Spinal cord (tissue), 10 donors: ENCODE measurements at places on chromosomes 1 and 21. TPM values are rescaled to one million over a fixed set of nuclear protein-coding genes. Genes with fewer than 3 reads are reported as not detected.

- DNase-seq = no peak
These were observed 75.1 kb upstream of the PGBD5 start for GRCh38 chr1:230501242-230501641.

- DNase-seq = no peak
These were observed 451 bp downstream of the ADAMTSL4 start for GRCh38 chr1:150549496-150550221.

- DNase-seq = no peak
These were observed 347.4 kb upstream of the B3GALT2 start for GRCh38 chr1:193533853-193534252.

DNA sequence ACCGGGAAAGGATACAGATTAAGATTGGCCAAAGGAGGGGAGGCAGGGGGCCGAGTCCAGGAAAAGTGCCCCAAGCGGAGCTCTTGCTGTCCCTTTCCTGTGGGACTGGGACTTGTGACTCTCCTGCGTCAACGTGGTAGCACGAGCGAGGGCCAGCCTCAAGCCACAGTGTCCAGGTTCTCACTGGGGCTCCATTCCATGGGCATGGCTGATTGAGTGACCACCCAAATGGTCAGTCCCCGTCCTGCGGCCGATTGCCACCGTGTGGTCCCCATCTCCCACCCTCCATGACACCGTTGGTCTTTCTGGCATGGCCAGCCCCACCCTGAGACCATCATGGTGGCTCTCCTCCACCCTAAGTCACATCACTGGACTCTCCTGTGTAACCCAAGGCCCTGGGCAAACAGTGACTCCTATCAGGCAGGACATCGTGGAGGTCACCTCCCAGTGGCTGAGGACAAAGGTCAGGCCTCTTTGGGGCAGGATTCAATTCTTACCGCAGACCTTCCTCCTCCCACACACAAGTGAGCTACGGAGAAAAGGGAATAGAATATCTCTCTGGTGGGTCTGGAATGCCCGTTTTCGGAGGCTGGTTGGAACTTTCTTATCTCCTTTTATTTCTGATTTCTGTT, 8.9 kb upstream of the C1orf174 start:
- DNase-seq = no peak

- DNase-seq = no peak
These were observed 35.5 kb downstream of the HSD3B1 start for GRCh38 chr1:119542492-119542946.

GRCh38 chr21:36080386-36080785, 10.6 kb downstream of the CBR1 start:
- DNase-seq = no peak

GRCh38 chr1:50522691-50523342, 99.6 kb upstream of the DMRTA2 start:
- DNase-seq = no peak

- no peak for DNase-seq
These were observed 15.4 kb upstream of the PTTG1IP start for GRCh38 chr21:44888581-44889550.

- DNase-seq = no peak
These were observed 27.6 kb upstream of the SIPA1L2 start for GRCh38 chr1:232657426-232658005.

GRCh38 chr1:170494369-170494768, 37.6 kb upstream of the GORAB start:
- no peak for DNase-seq

- DNase-seq = no peak
These were observed 89.7 kb upstream of the RGS1 start for GRCh38 chr1:192485692-192486436.

DNA sequence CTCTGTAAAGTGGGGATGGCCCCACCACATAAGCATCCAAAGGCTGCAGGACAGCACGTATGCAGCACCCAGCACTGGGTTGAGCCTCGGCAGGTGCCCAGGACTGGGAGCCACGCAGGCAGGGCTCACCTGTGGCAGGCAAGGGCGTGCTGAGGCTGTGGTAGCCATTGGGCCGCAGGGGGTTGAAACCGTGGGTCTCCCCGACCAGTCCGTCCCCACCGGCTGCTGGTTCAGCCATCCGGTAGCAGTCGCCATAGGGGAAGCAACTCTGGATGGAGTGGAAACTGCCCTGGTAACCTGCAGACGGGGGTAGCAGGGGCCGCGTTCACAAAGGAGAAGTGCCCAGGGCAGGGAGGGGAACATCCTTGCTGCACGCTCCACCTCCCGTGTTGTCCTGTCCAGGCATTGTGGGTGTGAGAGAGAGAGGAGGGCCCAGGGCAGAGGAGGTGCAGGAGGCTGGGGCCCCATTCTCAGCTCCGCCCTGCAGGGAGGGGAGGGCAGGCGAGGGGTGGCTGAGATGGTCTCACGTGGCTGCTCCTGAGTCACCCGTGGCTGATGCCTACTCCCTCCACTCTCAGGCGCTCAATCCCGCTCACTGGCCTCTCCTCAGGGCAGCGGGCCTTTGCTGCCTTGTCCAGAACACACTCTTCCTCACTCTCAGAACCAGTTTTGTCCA, 49.9 kb downstream of the DMRTB1 start:
- no peak for DNase-seq

GRCh38 chr1:87760155-87760554, 431.5 kb downstream of the LMO4 start:
- no peak for DNase-seq

DNA sequence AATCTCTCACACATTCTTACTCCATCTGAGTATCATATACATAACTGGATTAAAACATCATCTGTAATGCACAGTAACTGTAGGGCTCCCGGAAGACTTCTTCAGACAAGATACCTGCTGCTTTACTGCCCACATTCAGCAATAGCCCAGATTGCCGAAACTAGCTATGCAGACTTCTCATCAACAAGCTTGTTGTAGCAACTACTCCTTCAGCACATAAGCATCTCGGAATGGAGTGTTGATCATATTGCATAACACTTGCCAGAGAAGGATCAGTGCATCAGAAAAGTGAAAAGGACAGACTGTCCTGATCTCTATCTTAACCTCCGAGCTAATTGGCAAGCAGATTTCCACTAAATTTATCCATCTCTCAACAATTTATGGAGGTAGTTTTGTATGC, 354.6 kb upstream of the C1orf87 start:
- peak; percentile 85 for DNase-seq

- no peak for DNase-seq
These were observed 865 bp downstream of the ATP5IF1 start for GRCh38 chr1:28236656-28237322.

DNA sequence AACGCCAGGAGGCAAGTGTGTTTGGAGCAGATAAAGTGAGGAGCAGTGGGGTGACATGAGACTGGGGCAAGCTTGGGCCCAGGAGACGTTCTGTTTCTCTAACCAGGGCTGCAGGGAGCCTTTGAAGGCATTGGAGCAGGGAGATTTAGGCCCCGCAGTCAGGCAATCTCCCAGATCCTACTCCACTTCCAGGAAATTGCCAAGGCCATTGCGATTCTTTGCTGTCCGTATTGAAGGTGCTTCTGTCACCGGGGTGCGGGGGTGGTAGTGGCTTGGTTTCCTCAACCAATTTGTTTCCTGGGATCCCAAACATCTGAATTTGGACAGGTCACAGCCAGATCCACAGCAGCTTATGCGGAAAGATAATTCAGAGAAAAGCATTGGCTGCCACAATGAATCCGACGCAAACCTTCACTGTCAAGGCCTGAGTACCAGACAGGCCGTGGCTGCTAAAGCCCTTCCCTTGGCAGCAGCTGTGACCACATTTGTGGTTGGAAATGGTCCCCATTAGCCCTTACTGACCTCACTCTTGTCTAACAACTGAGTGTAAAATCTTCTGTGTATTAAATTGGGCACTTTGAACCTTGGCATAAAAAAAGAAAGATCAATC, 385.6 kb downstream of the PTPRU start:
- no peak for DNase-seq

GRCh38 chr1:180244840-180245239, 14.8 kb downstream of the LHX4 start:
- DNase-seq = no peak

GRCh38 chr1:225942574-225942973, 1.6 kb upstream of the LEFTY2 start:
- no peak for DNase-seq

DNA sequence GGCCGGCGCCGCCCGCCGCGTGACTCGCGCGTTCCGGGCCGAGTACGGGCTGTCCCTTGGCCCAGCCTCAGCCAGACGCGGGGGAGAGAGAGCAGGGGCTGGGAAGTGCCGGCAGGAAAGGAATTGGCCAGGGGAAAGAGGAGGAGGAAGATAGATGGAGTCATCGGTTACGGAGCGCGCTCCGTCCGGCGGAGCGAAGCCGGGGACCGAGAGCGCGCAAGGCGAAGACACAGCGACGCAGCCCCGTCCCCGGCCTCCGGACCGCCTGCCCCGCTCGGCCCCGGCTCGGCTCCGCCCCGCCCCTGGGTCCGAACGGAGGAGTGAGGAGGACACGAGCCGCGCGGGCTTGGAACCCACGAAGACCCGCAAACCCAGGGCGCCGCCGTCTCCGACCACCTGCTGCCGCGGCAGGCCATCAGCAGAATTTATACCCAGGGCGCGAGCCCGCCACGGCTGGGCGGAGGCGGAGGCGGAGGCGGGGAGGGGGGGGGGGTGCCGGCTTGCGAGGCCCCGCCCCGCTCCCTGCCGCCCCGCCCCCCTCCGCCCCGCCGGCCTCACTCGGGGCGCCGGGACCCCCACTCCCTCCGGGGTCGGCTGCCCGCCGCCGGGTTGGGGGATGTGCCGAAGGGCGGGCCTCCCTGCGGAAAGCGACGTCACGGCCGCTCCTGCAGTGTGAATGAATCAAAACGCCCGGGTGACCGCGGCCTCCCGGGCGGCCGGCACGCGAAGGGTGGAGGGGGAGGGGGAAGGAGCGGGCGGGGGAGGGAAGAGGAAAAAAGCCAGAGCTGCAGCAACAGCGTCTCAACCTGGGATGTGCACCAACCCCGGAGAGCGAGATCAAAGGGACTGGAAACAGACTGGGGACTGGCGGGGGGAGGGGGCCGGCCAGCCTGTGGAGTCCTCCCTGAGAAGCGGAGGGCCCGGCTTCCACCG, at the start of gene LHX4:
TSS of gene LHX4 (plus strand) at position 782 of the 933 bp plus-strand sequence. CDS start 266 bp downstream, outside the sequence.
- DNase-seq = no peak

DNA sequence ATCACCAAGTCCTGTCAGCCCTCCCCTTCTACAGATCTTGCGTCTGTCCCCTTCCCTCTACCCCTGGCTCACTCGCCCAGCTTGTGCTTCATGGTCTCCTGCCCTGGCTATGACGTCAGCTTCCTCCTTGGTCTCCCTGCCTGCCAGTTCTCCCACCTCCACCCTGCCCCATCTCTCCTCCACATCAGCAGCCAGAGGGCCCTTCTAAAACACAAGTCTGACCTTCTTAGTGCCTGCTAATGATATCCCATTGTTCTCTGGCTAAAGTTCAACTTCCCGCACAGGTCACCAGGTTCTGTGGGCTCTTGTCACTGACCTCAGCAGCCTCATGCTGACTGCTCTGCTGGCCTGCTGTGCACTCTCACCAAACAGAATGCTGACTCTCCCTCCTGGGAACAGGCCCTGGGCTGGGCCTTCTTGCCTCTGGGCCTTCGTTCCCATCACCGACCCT, 24.7 kb upstream of the MYCL start:
- no peak for DNase-seq

- DNase-seq = no peak
These were observed 47.1 kb downstream of the ATP2B4 start for GRCh38 chr1:203673550-203674411.

DNA sequence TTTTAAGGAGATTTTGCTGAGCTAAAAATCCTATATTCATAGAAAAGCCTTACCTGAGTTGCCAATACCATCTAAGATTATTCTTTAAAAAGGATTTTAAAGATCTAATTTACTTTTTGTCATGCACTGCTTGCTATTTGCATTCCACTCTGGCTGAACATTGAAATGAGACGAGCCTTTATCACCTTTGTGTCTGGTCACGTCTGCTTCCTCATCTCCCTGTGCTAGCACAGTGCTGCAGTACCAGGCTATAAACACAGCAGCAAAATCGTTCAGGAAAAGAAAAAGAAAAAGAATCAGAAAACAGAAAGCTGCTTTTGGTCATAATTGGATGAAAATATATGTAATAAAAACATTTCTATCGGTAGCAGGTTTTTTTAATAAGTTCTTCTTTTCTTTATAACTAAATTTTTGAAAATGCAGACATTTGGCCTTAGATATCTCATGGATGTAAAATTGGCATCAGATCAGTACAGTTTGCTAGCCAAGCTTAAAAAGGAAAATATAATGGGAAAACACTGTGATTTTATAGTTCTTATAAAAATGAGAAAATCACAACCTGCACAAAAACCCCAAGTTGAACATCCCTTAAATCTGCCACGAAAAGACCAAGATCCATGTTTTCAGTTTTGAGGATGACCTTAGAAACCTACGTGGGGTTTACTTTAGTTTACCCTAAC, 735.7 kb upstream of the CXADR start:
- no peak for DNase-seq

DNA sequence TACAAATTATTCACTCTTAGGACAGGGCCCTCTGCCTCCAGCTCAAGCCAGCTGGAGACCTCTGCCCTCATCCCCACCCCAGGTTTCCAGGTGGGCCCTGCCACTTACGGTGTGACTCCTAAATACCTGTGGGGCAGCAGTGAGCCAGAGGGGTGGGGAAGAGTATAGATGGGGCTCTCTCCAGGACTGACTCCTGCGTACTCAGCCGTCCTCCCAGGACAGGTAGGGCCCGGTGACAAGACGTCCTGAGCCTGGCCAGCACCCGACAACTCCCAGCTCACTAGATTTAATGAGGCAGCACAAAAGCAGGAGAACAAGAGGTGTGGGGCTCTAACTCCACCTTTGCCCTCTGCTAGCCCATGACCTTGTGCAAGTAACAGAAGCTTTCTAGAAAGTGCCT, 16.8 kb downstream of the GNG12 start:
- no peak for DNase-seq

GRCh38 chr1:193569096-193569982, 382.9 kb upstream of the B3GALT2 start:
- DNase-seq = no peak

- no peak for DNase-seq
These were observed 6.8 kb downstream of the ARID1A start for GRCh38 chr1:26702680-26703038.

GRCh38 chr1:84939151-84939550, 46.1 kb upstream of the LPAR3 start:
- no peak for DNase-seq

- no peak for DNase-seq
These were observed 41.7 kb upstream of the SLC19A1 start for GRCh38 chr21:45583831-45584509.

GRCh38 chr1:226993814-226994585, 53.9 kb downstream of the COQ8A start:
- DNase-seq = no peak

- peak; percentile 73 for DNase-seq
These were observed 19.3 kb downstream of the QSOX1 start for GRCh38 chr1:180173952-180174351.

The SHISAL2A gene
- 1.1 TPM for total RNA-seq

The OXCT2 gene
- total RNA-seq = 3.0 TPM

The GJA9 gene
- not detected for total RNA-seq

The TNFRSF18 gene
- total RNA-seq = 0.20 TPM

The GPR153 gene
- 12.8 TPM for total RNA-seq

The A3GALT2 gene
- not detected for total RNA-seq

The SLAMF7 gene
- 0.11 TPM for total RNA-seq

The TENT5C gene
- total RNA-seq = 15.3 TPM

The SLC2A5 gene
- total RNA-seq = 12.9 TPM

The UBXN10 gene
- total RNA-seq = 9.8 TPM

The FAM177B gene
- total RNA-seq = 0.66 TPM

The SPATC1L gene
- 4.8 TPM for total RNA-seq

The GGPS1 gene
- total RNA-seq = 42.7 TPM

The RPL11 gene
- total RNA-seq = 1,704 TPM

The BATF3 gene
- total RNA-seq = 2.7 TPM

The CFH gene
- 982 TPM for total RNA-seq

The DMBX1 gene
- total RNA-seq = 0.33 TPM

The AMPD1 gene
- total RNA-seq = 0.89 TPM
